Stimulated activated CD4-positive, alpha-beta T cell treated with anti-CD3 and anti-CD28 coated beads, Interleukin-15, amount 100 ng/mL, for 1 hour (primary cell): ENCODE measurements at places on chromosomes 4 and X.

- no peak for DNase-seq
These were observed 63.4 kb upstream of the ENPEP start for GRCh38 chr4:110412354-110413065.

- no peak for DNase-seq
These were observed 723.2 kb downstream of the SMARCA1 start for GRCh38 chrX:128800138-128800537.

- DNase-seq = peak; percentile 54
These were observed 24.9 kb downstream of the ALPK1 start for GRCh38 chr4:112321776-112322684.

DNA sequence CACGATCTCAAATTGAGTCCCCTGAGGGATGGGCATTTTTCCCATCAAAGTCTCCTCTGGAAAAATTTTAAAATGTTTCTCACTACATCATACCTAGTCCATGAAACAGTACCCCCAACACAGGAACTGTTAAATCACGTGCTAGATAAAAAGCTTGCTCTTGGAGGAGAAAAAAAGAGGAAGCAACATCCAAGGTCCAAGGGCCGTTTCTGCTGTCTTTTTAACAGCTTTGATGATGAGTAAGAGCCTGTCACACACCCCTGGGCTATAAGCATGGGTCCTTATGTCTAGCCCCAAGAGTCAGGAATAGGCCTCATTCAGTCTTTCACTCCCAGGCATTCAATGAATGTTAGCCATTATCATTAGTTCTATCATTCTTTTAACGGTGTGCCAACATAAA is 128.9 kb downstream of the SH3KBP1 start:
- DNase-seq = no peak
